ENCODE measurements at places on chromosomes 5 and 9.

DNA sequence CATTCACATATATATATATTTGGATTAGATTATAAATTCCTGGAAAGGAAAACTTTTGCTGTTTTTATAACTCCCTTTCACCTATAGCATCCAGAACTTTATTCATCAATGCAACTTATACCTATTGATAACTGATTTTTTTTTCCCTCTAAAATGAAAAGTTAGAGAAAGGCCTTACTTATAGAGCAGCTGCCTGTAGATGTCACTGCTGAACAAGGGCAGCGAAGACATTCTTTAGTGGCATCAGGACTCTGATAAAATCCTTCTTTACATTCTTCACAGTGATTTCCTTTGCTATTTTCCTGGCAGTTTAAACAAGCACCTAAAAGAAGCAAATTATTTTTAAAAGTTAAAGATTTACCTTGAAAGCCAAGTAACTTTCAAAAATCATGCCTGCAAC lies 32.3 kb upstream of the CDK5RAP2 start:
- DNase-seq, result no peak

GRCh38 chr5:171495122-171495700 lies 75.8 kb downstream of the FGF18 start:
- no peak for DNase-seq

DNA sequence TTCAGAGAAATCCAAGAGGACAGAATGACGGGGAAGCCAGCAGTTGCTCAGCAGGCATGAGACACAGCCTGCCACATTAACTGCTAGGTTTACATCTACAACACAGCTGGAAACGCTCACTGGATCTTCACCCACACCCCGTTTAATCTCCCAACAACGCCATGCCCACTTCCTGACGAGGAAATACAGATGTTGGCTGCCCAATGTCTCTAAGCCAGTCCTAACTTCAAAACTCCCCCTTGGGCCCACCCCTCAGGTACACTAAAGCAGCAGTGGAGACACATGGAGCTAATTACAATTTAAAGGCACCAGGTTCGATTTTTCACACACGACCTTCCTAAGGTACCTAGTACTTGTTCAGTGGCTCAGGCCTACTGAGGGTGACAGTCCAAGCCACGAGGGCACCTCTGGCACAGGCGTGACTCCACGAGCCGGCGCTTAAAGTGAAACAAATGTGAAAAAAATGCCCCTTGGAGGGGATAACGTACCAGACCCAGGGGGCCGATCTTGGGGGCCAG lies 904 bp downstream of the RPL12 start:
- no peak for DNase-seq

DNA sequence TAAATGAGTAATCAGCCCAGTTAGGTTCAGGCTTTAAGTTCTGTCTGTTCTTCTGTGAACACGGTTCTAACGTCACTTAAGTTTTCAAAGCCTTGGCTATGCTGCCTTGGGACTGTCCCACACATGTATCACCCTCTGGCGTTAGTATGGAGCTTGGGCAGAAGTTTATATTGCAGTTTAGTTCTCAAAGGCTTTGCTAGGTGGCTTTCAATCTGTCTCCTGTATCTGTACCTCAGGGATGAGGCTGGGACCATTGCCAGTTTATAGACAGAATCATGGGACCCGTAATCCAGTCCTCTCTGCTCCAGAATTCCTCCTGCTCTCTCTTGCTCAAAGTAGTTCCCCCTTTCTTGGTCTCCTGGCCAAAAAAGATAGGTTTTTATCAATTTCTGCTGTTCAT lies 12.1 kb downstream of the C9orf40 start:
- DNase-seq, result no peak

- no peak for DNase-seq
Observed at GRCh38 chr9:86837345-86837744, 110.0 kb downstream of the GAS1 start.

DNA sequence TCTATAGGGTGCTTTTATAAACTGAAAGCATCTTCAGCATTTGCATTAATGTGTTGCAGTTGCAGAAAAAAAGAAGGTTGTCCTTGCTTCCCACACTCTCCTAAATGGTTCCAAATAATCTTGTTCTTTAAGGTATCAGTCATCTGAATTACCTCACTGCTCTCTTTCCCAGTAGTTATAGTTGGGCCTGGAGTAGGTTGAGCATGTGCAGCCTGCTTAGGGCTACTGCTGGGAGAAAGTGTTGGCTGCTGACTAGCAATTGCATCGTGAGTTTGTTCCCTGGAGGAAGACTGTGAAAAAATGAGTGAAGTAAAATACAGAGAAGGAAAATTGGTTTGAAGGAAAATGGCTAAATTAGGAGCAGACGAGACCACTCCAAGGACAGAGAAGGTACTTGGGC lies 74.5 kb downstream of the PRR16 start:
- DNase-seq, result no peak

GRCh38 chr5:149073213-149073612 lies 10.4 kb upstream of the SH3TC2 start:
- DNase-seq, result no peak

DNA sequence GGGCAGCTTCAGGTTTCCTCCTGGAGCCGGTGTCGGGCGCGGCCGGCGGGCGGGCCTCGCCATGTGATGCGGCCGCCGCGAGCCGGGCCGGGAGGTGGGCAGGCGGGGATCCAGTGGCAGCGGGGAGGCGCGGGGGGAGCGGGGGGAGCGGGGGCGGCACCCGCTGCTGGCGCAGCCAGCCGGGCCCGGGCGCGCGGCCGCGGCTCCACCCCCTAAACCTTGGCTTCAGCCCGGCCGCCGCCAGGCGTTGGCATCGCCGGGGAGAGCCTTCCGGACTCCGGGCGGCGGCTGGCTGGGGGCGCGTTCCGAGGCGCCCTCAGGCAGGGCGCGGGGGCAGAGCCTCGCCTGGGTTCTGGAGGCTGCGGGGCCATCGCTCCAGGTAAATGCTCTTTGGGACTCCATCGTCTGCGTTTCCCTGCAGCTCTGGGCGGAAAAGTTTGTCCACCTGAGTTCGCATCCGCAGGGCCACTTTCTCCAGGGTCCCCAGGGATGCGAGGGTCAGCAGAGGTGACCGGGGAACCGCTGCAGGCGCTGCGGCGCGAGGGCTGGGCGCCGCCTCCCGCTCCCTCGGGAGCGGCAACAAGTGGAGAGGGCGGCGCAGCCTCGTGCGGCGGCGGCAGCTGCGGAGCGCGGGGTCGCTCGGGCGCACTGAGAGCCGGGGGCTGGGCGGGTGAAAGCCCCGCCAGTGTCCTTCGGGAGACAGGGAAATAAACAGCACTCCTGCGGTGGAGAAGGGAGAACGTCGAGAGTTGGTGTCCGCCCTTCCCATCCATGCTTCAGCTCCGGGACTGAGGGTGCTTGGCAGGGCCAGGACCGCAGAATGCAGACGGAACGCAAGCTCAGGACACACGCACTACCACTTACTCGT lies at the start of gene ARHGEF28:
ARHGEF28 (plus strand) TSS at position 253 of the 868 bp plus-strand sequence. CDS start 58,656 bp downstream, outside the sequence.
- peak; percentile 75 for DNase-seq

DNA sequence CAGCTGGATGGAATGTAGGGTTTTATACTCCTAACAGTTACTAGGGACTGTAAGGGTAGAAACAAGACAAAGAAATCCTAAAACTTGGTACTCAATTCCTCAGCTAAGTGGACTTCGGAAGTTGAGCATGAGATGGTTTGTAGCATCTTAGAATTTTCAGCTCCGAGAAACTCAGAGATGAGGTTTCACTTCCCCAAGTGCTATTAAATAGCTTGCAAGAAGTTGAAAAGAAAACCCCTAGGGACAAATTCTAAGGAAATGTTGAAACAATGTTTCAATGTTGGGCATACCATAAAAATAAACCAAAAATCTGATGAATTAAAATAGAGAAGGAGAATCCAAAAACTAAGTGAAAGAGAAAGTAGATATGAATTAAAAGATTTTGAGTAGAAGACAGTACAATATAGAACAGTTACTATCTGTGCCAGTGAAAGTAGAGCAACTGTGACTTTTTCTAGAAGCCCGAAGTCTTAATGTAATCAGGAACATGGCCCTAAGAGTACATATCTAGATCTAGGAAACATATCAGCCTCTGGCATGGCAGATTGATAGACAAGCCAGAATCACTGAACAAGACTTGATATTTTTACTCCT lies 308.6 kb upstream of the RGMB start:
- no peak for DNase-seq

GRCh38 chr5:158436271-158437065 lies 577.5 kb upstream of the CLINT1 start:
- no peak for DNase-seq

GRCh38 chr5:119250946-119251901 lies 104.6 kb upstream of the TNFAIP8 start:
- no peak for DNase-seq

DNA sequence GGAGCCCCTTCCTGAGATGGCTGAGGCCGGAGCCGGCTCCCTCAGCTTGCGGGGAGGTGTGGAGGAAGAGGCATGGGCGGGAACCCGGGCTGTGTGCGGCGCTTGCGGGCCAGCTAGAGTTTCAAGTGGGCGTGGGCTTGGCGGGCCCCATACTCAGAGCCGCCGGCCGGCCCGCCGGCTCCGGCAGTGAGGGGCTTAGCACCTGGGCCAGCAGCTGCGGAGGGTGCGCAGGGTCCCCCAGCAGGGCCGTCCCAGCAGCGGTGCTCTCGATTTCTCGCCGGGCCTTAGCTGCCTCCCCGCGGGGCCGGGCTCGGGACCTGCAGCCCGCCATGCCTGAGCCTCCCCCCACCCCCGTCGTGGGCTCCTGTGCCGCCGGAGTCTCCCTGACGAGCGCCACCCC lies 67.9 kb upstream of the SLC28A3 start:
- DNase-seq, result no peak

DNA sequence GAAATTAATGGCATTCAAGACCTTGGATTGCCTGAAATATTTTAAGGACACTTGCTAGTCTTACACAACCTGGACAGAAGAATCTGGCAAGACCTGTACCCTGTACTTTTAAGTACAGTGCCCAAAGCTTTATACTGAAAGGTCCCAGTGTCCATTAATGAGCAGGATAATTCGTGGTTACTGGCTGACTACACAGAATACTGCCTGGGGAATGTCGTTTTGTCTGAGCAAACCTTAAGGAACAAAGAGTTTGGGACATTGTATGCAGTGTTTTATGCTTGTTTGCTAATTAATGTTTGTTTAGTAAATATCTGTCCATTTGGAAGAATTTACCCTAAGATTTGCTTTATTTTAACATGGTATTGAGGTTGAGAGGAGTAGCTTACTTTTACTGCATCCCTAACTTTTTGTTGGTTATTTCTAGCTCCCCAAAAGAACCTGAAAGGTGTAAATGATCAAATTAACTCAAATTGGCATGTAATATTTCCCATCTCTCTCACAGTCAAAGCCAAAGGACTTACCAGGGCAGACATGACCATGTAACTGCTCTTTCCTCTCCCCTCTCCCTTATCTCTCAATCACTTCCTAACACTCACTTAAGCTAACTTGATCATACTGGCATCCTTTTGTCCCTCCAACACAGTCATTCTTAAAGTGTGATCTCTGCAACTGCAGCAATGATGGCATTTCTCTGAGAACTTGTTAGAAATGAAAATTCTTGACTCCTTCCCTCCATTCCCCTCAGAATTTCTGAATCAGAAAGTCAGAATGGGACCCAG lies 15.7 kb downstream of the RANBP3L start:
- DNase-seq, result no peak

- DNase-seq, result no peak
Observed at GRCh38 chr5:32055891-32056866, 117.9 kb downstream of the GOLPH3 start.

GRCh38 chr9:68942790-68943189 lies 71.1 kb downstream of the PRKACG start:
- DNase-seq, result no peak

DNA sequence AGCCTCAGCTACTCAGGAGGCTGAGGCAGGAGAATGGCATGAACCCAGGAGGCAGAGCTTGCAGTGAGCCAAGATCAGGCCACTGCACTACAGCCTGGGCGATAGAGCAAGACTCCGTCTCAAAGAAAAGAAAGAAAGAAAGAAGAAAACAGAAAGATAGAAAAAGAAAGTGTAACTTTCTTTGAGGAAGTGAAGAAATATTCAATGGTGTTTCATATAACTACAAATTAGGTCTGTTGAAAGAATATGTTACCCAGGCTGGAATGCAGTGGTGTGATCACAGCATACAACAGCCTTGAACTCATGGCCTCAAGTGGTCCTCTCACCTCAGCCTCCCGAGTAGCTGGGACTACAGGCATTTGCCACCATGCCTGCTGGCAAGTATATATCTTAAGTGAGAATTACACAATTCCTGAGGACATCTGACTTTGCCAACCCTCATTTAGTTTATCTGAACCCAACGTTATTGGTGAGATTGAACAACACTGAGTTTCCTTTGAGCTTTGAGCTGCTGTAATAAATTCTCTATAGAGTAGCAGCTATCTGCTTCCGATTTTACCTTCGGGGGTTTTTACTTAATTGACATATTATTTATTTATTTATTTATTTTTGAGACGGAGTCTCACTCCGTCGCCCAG lies 2.0 kb upstream of the FAF2 start:
- no peak for DNase-seq

- no peak for DNase-seq
Observed at GRCh38 chr5:144414202-144415029, 243.7 kb downstream of the KCTD16 start.

- DNase-seq, result no peak
Observed at GRCh38 chr9:130579738-130580463, 524 bp downstream of the FUBP3 start.

DNA sequence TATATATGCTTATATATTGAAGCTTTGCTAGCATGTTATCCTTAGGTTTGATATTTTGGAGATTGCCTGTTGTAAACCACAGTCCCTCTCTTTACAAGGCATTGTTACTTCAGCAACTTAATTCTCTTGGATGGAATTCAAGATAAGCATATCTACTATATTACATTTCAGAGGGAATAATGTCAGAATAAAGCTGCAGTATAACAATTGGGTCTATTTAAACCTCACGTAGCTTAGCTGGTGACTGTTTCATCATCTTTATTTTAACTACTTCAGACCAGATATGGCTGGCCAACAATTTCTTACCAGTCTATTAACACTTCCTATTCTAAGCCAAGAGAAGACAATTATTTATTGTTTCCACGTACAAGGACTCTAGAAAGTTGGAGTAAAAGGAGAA lies 27.1 kb downstream of the ZCCHC10 start:
- DNase-seq, result no peak

DNA sequence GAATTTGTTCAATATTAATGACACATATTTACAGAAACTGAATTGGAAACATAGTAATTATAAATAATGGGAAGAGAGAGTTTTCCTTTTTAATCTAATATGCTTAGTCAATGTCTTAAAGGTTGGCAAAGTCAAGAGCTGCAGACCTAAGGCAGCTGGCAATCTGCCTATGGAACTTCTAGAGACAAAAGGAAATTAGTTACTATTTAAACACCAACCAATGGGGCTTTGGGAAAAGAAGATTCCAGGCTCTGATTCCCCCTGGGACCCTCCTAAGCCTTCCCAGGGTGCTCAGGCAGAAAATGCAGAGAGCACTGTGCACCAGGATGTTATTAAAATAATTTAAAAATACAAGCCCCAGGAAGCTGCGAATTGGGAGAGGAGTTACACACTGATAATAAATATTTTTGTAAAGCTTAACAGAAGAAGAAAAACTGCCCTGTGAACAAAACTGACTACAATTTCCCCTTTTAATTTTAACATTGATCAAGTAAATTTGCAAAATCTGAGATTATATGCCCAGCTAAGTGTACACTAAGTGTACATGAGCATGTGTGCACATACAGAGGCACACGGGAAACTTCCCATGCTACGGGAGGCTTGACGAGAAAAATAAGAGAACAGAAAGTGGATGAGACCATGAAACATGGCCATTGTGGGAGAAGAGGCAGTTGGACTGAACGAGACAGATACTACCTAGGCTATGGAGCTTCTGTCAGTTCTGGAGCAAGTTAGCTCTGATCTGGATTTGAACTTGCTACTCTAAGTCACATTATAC lies 77.4 kb upstream of the ADAMTS16 start:
- no peak for DNase-seq
